ENCODE measurements at places on chromosomes 12 and 14.

DNA sequence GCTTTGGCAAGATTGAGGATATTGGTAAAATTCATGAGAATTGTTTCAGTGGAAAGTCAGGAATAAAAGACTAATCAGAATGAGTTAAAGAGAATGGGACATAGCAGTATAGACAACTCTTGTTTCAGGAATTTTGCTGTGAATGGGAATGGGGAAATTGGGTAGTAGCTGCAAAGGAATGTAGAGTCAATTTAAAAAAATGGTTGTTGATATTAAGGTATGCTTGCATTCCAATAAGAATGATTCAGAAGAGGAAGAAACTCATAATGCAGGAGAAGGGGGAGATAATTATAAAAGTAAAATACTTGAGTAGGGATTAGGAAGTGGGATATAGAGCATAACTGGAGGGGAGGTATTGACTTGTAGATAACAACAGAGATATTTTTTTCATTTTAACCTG, 40.7 kb downstream of the MNAT1 start:
- DNase-seq = no peak

DNA sequence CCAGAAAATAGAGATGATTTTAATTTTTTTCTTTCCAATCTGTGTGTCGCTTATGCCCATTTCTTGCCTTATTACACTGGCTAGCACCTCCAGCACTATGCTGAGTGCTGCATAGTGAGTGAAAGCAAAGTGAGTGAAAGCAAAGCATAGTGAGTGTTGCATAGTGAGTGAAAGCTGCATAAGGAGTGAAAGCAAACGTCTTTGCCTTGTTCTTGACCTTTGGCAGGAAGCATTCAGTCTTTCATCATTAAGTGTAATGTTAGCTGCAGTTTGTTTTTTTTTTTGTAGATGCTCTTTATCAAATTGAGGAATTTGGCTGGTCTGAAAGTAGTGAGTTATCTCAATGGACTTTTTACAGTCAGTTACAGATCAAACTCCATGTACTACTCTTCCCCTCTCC, 6.9 kb upstream of the CORO1C start:
- DNase-seq = no peak

DNA sequence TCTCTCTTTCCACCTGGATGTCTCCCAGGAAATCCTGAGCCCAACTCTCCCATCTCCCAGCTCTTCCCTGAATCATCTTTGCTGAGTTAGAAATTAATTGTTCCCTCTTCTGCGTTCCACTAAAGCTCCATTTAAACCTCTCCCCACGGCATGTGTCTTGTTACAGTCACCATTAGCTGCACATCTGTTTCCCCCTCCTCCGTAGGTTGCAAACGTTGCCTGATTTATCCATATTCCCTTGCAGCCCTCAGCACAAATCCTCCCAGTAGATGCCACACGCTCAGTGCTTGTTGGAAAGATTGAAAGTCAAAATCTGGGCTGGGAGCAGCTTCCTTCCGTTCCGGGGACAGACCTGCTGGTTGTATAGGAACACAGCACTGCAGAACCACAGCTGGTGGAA, 90.4 kb downstream of the SLC24A4 start:
- DNase-seq = no peak

- DNase-seq = no peak
Observed at GRCh38 chr14:64946310-64947045, 3.9 kb upstream of the GPX2 start.

DNA sequence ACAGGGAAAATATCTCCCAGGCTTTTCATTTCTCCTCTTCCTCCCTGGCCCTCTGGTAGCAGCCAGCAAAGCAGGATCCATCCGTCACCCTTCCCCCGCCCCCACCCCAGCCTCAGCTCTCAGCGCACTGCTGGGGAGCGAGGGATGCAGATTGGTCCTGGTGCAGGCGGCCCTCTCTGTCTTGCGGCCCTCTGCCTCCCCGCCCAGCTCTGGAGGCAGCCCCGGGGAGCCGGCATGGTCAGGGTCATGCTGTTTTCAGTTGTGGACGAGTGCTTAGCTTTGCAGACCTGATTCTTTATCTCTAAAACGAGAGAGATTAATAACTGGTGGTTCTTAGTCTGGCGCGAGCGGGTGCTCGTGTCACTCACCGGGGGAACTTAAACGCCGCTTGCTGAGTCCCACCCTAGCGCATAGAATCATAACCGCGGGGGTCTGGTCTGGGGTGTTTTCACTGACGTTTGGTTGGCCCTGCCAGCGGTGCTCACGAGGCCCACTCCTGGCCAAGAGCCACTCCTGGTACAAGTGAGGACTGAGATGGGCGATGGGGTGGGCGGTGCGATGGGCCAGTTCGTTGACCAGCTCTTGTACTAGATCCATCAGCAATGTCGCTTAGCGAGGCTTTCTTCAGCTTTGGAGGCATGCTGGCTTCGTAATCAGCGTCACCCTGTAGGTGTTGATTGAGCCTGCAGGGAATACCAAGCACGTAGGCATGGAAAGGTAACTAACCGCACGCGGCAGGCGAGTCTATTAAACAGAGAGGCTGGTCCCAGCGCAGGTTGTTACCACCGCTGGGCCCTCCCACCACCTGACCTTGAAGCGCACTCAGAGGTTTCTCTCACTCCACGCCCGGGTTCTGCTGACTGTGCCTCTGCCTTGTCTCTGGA, 95.2 kb downstream of the TSPAN9 start:
- DNase-seq = no peak

DNA sequence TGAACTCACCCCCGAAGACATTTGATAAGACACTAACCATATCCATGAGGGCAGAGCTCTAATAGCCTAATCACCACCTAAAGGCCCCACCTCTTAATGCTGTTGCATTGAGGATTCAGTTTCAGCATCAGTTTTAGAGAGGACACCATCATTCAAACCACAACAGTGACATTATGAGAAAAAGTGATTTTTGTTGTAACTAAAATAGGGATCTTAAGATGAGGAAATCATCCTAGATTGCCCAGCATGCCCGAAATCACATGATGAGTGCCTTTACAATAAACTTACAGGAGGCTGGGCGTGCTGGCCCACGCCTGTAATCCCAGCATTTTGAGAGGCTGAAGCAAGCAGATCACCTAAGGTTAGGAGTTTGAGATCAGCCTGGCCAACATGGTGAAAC, 9.7 kb upstream of the GLT1D1 start:
- DNase-seq = no peak

GRCh38 chr12:108611884-108612415, 14.1 kb upstream of the TMEM119 start:
- DNase-seq = peak; percentile 63

GRCh38 chr14:34252227-34252626, 209.8 kb downstream of the SPTSSA start:
- no peak for DNase-seq

GRCh38 chr14:29351996-29352705, 575.5 kb downstream of the PRKD1 start:
- no peak for DNase-seq

DNA sequence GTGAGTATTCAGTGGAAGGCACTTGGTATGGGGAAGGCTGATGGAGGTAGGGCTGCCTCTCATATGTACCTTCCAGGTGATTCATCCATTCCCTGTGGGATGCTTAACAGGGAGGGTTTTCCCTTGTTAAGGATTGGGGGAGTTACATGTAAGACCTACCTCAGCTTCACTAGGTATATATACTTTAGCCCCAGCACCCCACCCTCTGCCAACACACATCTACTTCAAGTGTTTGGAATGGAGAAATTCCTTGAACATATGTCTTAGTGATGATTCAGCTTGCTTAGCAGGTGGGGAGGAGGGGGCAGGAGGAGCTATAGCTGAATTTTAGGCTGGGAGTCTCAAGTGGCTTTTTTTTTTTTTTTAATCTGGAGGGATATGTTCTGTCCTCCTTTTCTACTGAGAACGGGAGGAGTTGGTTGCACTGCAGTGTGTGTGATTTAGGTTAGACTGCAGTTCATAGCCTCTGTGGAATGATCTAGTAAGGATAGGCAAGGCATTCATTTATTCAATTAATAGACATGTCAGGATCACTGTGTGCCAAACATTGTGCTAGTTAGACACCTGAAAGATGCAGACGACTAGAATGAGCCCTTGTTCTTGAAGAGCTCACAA, 1.7 kb downstream of the PIP4K2C start:
- no peak for DNase-seq

GRCh38 chr12:94309373-94309772, 150.3 kb downstream of the CEP83 start:
- no peak for DNase-seq

DNA sequence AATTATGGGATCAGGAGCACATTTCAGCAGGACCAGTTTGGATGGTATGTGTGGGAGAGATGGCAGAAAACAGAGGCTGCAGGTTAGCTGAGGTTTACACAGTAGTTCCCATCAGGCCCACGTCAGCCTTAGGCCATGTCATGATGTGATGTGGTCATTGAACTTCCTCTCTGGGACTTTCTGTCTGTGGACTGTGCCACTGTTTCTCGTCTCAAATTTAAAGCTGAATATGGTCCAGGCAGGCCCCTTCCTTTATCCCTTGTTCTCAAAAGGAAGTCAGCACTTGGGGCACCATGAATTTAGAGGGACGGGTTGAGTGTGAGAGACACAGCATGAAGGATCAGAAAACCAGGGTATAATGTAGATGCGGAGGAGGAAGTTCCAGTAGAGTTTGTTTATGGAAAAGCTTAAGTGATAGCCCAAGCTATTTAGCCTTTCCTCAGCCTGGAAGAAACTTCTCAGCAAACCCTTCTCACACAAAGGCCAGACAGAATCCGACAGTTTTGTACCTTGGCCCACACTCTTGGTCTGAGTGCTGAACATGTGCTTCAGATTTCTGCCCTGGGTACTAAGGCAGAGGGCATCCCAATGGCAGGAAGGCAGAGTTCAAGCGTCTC, 3.6 kb upstream of the IGFBP6 start:
- DNase-seq = no peak

GRCh38 chr12:43551279-43551970, 578 bp downstream of the ADAMTS20 start:
- DNase-seq = no peak

DNA sequence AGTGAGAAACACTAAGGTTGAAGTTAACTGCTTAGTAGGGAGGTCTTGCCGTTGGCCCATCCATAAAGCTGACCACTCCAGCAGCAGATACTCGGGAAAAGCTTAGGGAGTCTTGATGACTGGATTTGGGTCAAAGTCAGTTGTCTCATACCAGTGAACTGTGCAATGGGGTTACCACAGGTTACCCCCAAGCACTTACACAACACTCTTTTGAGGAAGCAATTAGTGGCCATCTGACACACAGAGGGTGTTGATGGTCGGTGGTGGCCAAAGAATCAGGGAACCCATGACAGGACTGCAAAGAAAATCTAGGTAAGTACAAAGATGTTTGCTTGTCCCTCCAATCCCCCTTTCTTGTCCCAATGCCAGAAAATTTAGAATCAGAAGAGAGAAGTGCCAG, 410.2 kb downstream of the APAF1 start:
- DNase-seq = no peak

- no peak for DNase-seq
Observed at GRCh38 chr12:15540469-15540872, 218.2 kb downstream of the PTPRO start.

DNA sequence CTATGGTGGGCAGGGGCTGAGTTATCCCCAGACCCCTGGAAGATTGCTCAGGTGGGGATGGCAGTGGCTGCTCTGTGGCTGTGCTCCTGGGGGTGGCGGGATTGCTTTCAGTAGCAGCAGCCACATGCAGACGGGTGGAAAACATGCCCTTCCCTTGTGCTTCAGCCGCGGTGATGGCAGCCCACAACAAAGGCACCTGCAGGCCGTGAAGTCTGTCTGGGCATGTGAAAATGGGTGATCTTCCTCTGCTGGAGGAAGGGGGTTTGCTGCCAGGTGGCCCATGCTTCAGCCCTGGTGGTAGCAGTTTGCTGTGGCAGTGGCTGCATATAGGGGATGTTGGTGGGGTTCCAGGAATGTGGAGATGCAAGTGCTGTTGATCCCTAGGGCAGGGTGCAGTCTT, 326.2 kb upstream of the RGS6 start:
- no peak for DNase-seq

DNA sequence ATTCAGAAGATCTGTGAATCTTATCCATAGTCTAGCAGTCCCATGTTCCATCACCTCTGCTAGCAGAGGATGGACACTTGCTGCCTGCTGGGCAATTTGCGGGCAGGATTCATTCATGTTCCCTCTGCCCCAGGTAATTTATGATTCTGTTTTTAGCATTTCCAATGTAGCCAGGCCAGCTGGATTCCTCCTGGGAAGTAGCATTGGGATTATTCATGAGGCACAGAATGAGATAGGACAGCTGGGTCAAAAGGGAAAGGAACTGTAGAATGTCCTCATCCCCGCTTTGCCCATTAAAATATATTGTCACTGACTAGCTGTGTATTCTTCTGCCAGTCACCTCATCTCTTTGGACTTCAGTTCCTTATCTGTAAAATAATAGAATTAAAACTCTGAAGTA, 68.7 kb downstream of the SLC35F4 start:
- no peak for DNase-seq

DNA sequence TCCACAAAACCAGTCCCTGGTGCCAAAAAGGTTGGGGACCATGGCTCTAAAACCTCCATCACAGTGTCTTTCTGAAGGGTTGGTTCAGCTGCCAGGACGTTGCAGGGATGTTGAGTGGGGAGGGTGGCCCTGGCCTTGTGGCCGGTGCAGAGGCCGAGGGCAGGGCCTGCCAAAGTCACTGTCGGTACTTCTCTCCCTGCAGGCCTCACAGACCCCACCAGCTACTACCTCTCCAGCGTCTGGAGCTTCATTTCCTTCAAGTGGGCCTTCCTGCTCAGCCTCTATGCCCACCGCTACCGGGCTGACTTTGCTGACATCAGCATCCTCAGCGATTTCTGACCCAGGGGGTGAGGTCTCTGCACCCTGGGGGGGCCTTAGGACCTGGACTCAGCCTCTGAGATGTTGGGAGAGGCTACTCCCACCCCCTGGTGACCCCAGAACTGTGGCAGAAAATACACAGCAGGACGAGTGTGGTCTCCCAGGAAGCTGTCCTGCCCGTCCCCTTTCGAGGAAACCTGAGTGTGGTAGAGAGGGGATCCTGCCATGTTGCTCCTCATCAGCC, 7.0 kb downstream of the SLC48A1 start:
- no peak for DNase-seq

DNA sequence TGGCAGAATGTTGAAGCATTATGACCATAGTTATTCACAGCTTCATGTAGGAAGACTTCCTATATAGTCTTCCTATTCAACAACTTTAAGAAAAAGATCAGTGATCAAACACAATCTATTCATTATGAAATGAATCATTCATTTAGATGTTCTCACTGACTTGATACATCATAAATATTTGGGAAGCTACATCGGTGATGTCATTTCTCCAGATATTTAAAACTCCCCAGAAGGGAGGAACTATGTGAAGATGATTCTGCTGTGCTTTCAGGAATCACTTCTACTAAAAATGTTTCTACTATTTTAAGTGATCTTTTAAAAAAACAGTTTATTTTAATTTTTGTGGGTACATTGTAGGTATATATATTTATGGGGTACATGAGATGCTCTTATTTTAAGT, 316.4 kb downstream of the BCAT1 start:
- no peak for DNase-seq

GRCh38 chr12:82326905-82327503, 31.2 kb downstream of the CCDC59 start:
- no peak for DNase-seq

DNA sequence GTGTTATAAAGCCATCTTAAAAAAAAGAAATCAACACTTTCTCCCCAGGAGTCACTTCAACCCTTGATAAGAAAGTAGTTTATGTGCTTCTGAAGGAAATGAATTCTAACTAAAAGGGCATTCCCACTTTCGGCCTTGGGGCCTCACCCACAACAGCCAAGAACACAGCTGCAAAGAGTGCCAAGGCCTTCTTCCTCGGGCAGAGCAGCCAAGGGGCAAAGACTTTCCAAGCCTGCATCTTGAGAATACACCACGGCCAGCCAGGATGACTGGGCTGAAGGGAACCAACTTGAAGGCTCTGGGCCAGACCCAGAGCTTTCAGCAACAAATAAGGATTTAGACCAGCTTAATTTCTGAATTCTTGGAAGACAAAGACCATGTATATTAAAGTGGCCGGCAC, 60.4 kb upstream of the FOXN3 start:
- no peak for DNase-seq
